T-helper 2 cell treated with Interferon-gamma antibody and Interleukin-4, amounts not matched to agents 5 μg/mL and 100 μg/mL, for 36 hours (primary cell): ENCODE measurements at places on chromosomes 1 and 21.

DNA sequence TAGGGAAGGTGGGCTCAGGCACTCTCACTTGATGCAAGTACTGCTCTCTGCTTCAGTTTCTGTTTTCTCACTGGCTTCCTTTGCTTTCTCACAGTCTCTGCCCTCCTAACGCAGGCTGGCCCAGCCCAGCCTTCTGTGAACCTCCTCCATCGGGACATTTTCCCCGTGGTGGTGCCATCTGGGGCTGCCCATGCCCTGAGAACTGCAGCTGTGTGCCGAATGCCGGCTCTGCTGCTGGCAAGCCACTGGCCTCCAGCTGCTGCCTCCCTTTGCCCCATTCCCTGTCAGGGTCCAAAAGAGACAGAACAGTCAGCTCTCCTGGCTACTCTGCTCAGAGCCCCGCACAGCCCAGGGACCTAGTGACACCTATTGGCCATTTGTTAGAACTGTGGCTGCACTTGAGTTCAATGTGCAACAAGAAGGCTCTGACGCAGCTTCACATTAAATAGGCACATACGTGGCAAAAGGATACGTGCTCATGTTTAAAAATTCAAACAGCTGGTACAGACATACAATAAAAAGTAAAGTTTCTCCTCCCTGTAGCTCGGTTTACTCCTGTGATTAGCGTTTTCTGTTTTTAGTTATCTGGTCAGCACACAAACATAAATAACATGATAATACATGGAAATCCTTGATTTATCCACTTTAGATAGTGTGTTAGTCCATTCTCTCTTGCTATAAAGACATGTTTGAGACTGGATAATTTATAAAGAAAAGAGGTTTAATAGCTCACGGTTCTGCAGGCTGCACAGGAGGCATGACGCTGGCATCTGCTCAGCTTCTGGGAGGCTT, 46.6 kb downstream of the FCRL5 start:
- DNase-seq: no peak

DNA sequence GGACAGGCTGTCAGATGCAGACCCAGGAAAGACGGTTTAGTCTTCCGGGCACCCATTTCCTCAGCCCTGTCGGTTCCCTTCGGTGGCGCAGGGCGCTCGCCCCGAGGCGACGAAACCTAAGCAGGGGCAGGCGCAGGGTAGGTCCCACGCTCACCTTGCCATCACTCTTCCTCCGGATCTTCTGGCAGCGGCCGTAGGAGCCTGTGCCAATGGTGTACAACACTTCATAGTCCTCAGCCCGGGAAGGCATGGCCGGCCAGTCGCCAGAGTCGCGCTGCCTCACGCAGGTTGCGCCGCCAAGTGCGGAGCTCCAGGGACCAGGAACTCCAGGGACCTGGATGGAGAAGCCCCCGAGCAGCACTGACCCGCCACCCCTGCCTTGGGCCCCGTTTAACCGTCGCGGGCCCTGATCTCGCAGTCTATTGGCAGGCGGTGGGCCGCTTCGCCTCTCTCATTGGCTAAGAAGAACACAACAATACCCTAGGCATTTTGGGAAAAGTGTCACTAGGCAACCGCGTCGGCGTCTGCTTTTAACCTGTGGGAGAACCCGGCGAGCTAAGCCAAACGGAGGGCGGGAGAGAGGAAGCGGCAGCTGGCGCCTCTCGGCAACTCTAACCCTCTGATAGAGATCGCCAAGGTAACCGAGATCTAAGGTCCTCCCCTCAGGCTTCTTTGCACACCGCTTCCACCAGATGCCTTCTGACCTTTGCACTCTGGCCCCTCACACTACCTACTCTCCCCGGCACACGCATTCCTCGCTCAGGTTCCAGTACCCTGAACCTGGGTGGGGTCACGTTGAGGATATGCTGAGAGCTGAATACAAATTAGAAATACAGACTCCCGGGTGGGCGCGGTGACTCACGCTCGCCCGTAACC, at the start of gene NEK2:
Gene NEK2 (minus strand): TSS at position 392 of the 876 bp plus-strand sequence. CDS start 142 bp downstream, at position 250.
- DNase-seq: peak; percentile 88

GRCh38 chr1:222861062-222861461, 46.2 kb downstream of the DISP1 start:
- DNase-seq: no peak

DNA sequence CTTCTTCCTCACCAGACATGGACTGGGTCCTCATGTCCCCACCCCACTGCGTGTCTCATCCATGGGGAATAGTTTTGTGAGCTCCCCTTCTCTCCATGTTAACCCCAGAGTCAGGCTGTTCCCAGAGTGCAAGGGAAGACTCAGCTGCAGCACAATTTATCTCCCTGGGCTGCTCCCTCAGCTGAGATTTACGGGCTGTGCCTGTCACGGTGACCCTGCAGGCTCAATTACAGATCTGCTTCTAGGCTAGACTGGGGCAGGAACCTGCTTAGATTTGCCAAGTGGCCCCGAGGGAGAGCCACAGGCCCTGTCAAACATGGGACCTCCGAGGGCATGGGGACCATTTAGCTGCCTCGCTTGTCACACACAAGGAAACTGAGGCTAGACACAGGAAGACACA, 37.8 kb downstream of the CDCP2 start:
- DNase-seq: no peak

DNA sequence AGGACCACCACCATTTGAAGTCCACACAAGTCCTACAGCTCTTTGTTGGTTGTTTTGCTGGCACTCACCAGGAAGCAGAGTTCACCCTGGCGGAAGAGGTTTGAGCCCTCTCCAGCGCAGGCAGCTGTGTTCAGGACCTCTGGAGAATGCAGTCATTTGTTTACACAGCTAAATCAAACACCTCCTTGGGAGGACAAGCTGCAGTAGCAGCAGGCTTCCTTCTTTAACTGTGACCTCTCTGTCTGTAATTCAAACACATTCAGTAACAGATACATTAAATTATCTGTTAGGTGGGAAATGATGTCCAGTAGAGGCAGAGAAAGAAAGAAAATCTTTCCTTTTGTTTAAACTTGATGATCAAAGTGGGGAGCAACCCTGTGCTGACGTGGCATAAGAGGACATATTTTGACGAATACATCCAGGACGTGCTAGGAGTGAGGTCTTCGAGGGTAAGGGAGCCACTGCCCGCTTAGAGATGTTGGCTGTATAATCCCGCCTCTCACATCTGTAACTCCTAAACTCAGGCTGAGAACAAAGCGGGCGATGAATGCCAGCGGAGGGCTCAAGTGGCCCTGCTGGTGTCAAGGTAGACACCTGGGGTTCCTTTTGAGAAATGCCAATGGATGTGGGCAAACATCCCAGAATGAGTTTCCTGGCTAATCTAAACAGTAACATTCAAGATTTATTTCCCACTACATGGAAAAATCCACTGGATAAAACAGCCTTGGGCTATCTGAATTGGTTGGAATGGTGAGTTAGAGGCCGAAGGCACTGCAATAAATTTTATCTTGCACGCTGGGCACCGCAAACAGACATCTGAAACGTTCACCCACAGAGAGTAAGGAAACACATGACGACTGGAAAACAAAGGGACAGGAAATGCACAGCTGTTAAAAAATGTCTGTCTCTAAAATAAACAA, 51.7 kb downstream of the ABCA4 start:
- DNase-seq: no peak

DNA sequence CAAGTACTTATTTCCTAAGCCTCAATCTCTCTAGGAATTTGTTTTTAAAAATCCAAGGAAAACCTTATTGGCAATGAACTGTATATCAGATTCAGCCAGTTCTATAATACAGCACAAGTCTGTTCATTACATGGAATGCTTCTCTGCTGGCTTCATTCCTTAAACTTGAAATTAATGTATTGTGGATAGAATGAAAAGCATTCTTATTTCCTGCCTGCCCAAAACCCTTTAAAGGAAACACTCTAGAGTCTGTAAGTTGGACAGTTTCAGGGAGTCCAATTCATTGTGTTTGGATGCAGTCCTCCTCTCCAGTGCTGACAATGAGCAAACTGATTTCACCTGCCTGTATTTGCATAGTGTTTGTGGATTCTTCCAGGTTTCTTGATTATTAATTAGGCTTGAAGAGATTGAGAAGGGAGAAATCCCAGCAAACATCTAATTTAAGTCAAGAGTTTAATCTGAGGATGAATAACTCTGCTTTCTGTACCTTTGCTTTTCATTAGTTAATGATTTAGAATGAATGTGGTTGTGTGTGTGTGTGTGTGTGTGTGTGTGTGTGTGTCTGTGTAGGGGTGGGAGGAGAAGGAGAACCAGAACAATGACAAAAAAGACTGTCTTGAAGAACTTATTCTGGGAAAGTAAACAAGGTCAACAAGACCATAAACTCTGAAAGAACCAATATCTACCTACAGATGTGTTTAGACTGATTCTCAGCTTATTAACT, 61.2 kb downstream of the CACHD1 start:
- DNase-seq: no peak

GRCh38 chr1:15989776-15990175, 13.9 kb upstream of the ZBTB17 start:
- no peak for DNase-seq

- no peak for DNase-seq
These were observed 2.1 kb upstream of the UBR4 start for GRCh38 chr1:19212167-19212566.
